ENCODE measurements at places on chromosomes 7 and 10.

- DNase-seq, result no peak
Measured at GRCh38 chr7:50331564-50332208, 27.2 kb downstream of the IKZF1 start.

DNA sequence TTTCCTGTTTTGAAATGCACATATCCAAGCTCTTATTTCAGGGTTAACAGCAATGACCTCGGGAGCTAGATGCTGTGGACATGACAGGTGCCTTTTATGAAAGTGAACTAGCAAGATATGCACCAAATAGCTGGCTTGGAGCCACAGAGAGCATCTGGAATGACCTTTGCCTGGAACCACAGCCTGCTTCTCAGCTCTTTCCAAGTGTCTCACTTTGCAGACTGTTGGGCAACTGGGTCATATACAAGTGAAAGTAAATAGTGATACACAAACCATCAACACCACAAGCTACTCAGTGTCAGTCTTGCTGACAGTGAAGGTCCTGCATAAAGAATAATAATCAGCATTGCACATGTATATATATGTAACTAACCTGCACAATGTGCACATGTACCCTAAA is 183.5 kb downstream of the RNF133 start:
- no peak for DNase-seq

GRCh38 chr7:15459018-15459615 is 102.7 kb downstream of the AGMO start:
- peak; percentile 58 for DNase-seq

GRCh38 chr10:133045556-133046389 is 42.0 kb upstream of the ADGRA1 start:
- no peak for DNase-seq

DNA sequence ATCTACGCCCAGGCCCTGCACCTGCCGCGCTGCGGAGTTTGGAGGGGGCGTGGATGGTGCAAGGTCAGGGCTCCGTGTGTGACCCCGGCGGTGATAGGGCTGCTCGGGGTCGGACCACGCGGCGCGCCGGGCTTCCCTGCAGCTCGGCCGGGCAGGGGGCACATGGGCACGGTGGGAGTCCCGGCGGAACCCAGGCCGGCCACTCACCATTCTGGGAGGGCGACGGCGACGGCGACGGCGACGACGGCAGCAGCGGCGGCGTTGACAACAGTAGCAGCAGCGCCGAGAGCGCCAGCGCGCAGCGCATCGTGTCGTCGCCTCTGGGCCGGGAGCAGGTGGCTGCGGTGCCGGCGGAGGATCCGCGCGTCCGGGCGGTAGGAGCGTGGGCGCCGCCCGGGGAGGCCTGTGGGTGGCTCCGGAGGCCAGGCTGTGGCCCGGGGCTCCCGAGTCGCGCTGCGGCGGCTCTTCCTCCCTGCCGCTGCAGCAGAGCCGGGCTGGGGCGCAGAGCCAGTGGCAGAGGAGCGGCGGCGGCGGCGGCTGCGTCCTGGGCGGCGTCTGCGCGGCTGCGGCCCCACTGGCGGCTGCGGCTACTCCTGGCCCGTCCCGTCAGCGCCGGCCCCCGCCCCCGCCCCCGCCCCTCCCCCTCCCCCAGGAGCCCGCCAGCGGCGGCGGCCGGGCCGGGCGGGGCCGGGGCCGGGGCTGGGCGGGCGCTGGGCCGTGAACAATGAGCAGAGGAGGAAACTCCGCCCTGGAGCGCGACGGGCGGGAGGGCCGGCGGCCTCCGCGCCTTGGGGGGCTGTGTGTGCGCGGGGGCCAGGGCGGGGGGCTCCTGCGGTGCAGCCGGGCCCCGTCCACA is at the start of gene PODXL:
TSS of gene PODXL (minus strand) at position 576 of the 856 bp plus-strand sequence. CDS start at position 307, 269 bp downstream.
- DNase-seq, result peak; percentile 67

- DNase-seq, result no peak
Measured at GRCh38 chr7:159113056-159113455, 31.6 kb downstream of the VIPR2 start.

DNA sequence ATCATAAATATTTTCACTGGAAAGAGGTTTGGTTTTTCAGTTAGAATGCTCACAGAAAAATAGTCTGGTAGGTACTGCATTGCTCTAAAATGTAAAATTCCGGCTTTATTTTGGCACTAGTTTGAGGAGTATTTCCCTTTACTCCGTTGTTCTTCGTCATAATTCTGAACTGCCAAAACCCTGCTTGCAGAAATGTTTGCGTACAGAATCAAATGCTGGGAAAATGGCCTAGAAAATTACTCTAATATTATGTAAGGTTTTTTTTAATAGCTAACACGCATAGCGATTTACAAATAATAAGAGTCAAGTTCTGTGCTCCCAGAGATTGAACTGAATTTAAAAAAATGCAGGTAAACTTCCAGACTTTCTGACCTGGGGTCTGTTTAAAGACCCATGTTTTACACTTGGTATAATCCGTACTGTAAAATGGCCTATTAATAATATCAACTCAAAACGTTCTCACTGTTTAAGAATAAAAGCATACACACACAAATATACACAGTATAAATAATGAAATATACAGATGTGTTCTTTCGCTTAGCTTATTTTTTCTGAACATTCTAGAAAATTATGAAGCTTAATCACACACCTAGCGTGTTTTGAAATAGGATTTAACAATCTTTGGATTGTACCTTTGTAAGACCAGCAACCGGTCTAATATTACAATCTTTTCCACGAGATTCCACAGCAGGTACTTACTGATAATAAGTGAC is 23.5 kb upstream of the ANLN start:
- DNase-seq, result no peak

- DNase-seq, result no peak
Measured at GRCh38 chr7:11274074-11274473, 300.4 kb downstream of the PHF14 start.

DNA sequence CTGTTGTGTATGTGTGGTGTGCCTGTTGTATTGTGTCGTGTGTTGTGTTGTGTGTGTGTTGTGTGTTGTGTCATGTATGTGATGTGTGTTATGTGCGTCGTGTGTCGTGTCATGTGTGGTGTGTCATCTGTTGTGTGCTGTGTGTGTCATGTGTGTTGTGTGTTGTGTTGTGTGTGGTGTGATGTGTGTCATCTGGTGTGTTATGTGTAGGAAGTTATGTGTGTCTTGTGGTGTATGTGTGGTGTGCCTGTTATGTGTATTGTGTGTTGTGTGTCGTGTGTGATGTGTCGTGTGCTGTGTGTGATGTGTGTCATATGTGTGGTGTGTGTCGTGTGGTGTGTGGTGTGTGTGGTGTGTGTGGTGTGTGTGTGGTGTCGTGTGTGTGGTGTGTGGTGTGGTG is 145.2 kb downstream of the DNAJB6 start:
- DNase-seq, result no peak

- no peak for DNase-seq
Measured at GRCh38 chr10:64379898-64380297, 858.7 kb downstream of the REEP3 start.

DNA sequence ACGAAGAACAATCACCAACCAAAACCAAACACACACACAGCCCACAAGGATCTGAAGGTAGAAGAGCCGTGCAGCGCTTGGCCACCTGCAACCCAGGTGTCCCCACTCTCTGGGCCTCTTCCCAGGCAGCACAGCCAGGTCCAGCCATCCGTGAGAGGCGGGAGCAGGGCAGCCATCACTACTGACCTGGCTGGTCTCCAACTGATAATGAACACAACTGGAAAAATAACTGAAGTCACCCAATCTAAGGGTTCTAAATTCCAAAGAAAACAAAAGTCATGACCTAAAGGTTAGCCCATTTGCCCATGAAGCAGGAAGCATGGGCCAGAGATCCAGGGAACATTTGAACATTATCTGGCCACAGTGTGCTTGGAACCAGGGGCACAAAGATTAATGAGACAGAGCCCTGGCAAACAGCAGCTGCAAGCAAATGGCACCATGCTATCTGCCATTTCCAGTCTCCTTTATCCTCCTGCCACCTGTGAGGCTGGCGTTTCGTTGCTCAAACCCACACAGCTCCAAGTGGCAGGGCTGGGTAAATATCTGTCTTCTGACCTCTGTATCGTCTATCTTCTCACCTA is 207.9 kb downstream of the TNS3 start:
- DNase-seq, result no peak

DNA sequence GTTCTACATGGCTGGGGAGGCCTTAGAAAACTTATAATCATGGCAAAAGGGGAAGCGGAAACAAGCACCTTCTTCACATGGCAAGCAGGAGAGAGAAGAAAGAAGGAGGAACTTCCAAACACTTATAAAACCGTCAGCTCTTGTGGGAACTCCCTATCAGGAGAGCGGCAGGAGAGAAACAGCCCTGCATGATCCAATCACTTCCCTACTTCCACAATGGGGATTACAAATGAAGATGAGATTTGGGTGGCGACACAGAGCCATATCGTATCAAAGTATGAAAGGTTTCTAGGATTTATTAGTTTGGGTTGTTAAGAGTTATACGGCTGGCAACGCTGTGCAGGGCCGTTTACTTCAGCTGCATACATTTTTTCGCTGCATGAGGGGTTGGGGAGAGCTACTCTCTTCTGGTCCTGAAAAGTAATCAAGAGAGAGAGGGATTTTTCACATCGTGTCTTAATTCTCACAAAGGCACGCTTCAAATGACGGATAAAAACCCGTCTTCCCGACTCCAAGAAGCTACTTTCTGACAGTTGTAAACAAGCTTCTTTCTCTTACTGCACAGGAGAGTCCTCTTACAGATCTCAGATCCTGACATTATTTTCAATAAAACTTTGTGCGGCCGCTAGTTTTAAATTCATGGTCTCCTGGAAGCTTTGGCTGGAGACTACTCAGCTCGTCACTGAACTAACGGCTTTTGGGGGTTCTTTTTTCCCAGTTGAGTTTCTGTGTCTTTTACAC is 751 bp upstream of the GTPBP10 start:
- peak; percentile 33 for DNase-seq

GRCh38 chr7:20354610-20355528 is 24.2 kb downstream of the ITGB8 start:
- DNase-seq, result no peak

GRCh38 chr7:102845346-102845745 is 67.5 kb upstream of the LRRC17 start:
- DNase-seq, result no peak

- no peak for DNase-seq
Measured at GRCh38 chr7:35987016-35987415, 166.0 kb upstream of the EEPD1 start.

GRCh38 chr7:124031919-124032318 is 948 bp downstream of the TMEM229A start:
- no peak for DNase-seq

GRCh38 chr10:26095781-26096180 is 120.8 kb upstream of the GAD2 start:
- no peak for DNase-seq

DNA sequence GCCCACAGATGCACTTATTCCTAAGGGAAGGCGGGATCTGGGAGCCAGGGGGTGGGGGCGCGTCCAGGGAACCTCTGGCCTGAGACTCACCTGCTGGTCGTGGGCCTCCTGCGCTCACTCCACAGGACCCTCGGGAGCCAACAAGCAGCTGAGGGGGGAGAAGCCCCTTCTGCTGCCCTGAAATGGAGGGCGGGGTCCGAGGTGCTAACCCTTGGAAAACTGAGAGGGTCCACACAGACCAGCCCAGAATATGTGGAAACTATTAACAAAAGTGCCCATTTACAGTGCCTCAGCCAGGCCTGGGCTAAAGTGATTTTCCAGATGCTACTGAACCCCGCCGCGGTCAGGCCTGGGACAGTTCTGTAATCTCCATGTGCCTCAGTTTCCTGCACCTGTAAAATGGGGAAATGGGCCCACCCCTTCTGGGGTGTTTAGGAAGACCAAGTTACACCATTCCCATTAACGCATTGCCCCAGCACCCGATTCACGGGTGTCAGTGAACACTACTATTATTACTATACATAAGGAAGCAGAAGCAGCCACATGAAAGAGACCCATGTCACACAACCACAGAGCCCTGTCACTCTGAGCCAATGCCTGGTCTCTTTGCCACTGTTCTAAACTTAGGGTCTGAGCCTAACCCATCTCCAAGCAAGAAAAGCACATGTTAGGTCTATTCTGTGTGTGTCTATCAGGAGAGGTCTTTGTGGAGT is 630 bp upstream of the VSTM4 start:
- DNase-seq, result no peak

- peak; percentile 96 for DNase-seq
Measured at GRCh38 chr10:31940839-31941653, 12.4 kb upstream of the ARHGAP12 start.

DNA sequence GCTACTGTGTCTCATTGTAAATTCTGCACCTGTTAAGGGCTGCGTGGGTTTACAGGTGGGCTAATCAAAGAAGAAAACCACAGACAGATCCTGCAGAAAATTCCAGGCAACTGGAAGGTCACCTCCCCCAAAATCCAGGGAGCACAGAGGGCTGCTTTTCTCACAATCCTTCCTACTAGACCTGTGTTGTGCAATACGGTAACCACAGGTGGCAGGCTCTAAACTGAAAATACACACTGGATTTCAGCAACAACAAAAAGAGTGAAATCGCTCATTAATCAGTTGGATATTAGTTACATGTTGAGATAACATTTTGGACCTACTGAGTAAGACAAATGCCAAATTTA is 83.2 kb downstream of the SLC16A9 start:
- DNase-seq, result no peak

- DNase-seq, result no peak
Measured at GRCh38 chr7:8255680-8256655, 6.0 kb downstream of the ICA1 start.

DNA sequence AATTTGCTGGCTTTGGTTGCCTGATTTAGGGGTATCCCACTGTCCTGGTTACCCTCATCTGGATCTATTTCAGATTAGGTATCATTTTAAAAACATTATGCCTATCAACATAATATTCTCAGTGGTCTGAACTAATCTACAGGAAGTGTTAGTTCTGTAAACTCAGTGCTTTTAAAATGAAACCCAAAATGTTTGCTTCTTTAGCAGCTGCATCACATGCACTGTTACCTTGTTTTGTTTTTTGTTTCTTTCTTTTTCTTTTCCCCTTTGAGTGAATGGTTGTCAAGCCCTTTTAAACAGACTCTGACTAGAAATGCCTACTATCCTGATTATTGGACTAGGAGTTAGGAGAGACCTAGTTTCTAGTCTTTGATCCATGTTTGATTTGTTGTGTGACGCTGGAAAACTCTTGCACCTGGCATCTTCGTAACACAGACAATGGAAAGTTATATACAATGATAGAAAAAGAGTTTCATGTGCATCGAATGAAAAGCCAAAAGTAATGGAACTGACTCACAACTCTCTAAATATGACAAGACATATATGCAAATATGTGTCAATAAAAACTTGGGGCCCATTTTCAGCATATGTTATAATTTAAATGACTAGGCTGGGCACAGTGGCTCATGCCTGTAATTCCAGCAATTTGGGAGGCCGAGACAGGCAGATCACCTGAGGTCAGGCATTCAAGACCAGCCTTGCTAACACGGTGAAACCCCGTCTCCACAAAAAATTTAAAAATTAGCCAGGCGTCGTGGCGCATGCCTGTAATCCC is 52.3 kb upstream of the STRIP2 start:
- no peak for DNase-seq
